T1000 (cell line): ENCODE measurements at places on chromosomes 11 and 22.

- no peak for DNase-seq
Observed at GRCh38 chr11:62428871-62429560, 10.2 kb downstream of the SCGB1A1 start.

DNA sequence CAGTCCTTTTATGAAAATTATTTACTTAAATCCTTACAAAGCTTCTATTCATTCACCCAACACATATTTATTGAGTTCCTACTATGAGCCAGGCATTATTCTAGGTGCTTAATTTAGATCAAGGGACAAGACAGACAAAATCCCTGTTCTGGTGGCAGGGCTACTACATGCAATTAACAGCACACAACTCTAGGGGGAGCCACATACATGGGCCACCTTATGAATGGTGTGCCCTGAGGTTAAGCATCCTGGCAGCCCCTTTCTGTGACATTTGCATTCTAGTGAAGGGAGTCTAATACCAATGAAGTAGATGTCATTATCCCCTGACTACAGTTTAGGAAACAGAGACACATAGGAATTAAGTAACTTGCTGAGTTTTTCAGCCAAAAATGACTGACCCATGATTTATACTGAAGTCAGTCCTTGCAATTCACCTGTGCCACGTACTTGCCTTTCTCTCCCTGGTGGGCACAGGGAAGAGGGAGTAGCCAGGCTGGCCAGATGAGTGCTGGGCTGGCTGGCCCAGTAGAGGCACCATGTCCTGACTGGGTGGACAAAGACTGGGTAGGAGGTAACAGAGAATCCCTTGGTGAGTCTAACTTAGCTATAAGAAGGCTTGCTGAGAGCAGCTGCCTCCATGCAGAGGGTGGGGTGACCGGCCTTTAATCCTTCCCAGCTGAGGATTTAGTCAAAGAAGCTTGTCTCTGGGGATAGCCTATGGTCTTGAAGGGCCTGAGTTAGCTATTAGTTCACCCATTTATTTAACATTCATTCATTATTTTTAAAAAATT is 52.0 kb upstream of the ELF5 start:
- no peak for DNase-seq

DNA sequence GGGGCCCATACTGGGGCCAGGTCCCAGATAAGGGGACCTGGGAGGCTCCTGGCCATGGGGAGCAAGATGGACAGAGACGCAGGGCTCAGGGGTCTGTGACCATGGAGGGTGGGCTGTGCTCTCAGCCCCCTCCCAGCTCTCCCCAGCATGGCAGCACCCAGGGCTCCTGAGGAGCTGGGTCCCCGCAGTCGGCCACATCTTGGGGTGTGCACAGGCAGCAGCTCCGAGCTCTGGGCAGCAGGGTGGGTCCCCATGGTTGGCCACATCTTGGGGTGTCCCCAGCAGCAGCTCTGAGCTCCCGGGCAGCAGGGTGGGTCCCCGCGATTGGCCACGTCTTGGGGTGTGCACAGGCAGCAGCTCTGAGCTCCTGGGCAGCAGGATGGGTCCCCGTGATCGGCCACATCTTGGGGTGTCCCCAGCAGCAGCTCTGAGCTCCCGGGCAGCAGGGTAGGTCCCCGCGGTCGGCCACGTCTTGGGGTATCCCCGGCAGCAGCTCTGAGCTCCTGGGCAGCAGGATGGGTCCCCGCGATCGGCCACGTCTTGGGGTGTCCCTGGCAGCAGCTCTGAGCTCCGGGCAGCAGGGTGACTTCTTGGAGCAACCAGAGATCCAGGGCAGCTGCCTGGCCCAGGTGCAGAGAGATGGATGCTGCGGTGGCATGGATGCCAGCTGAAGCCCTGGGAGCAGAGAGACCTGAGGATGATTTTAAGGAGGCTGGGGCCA is 18.3 kb upstream of the MUC5B start:
- DNase-seq = no peak

GRCh38 chr11:63564056-63564774 is 1.0 kb upstream of the PLAAT2 start:
- no peak for DNase-seq

GRCh38 chr22:36465232-36466021 is 16.0 kb downstream of the TXN2 start:
- DNase-seq = peak; percentile 74

- DNase-seq = no peak
Observed at GRCh38 chr11:73157101-73158010, 15.2 kb upstream of the FCHSD2 start.

DNA sequence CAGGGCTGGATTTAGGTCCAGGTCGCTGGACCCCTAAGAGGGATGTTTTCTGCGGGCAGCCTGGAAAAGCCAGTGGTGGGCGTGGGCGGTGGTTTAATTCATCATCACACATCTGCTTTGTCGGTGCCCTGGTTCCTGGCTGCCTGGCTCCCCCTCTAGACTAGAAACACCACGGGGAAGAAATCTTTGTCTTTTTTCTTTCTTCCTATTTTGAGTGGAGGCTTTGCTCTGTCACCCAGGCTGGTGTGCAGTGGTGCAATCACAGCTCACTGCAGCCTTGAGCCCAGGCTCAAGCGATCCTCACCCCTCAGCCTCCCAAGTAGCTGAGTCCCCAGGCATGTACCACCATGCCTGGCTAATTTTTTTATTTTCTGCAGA is 86.6 kb upstream of the LINC01488 start:
- no peak for DNase-seq

- no peak for DNase-seq
Observed at GRCh38 chr11:132343445-132344175, 973.2 kb downstream of the NTM start.

DNA sequence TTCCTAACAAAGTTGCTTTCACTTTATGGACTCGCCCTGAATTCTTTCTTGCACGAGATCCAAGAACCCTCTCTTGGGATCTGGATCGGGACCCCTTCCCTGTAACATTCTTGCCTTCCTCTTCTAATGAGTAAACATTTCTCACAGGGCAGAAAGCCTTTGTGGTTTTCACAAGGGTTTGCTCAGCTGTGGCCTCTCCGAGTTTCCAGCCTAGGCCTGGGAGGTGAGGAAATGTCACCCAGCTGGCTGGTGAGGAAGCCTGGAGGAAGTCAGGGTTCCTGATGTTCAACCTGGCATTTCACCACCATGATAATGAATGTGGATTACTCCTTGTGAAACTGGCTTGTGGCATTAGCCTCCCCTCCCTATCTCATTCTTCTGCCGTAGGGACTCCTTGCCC is 224.9 kb downstream of the DSCAML1 start:
- DNase-seq = no peak

- DNase-seq = no peak
Observed at GRCh38 chr11:61071913-61072312, 30.4 kb upstream of the CD5 start.

DNA sequence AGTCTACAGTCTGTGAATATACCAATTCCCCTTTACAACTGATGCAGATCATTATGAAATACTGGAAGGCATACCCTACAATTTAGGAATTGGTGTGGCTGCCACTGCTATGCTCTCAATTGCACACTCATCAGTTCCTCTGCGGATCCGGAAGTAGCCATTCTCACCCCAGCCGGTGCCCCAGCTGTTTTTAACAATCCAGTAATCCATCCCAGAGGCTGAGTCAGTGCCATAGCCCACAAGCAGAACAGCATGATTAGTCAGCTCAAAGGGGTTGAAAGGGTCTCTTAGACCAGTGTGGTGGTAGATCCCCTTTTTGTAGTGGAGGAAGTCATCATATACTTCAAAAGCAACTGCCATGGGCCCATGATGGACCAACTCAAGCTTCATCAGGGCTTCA is 43.6 kb downstream of the CTSC start:
- no peak for DNase-seq

DNA sequence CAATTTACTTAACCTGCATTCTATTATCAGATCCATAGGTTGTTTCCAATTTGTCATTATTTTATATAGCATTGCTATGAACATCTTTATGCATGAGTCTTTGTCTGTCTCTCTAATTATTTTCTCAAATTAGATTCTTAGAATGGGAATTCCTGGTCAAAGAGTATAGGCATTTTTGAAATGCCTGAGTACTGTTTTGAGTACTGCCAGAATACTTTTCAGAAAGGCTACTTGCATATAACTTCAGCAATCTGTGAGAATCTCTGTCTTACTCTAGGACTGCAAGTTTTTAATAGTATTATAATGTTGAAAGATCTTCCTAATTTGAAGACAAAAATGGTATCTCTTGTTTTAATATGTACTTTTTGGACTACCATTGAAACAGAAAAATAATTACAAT is 56.6 kb downstream of the KCNC1 start:
- DNase-seq = no peak

DNA sequence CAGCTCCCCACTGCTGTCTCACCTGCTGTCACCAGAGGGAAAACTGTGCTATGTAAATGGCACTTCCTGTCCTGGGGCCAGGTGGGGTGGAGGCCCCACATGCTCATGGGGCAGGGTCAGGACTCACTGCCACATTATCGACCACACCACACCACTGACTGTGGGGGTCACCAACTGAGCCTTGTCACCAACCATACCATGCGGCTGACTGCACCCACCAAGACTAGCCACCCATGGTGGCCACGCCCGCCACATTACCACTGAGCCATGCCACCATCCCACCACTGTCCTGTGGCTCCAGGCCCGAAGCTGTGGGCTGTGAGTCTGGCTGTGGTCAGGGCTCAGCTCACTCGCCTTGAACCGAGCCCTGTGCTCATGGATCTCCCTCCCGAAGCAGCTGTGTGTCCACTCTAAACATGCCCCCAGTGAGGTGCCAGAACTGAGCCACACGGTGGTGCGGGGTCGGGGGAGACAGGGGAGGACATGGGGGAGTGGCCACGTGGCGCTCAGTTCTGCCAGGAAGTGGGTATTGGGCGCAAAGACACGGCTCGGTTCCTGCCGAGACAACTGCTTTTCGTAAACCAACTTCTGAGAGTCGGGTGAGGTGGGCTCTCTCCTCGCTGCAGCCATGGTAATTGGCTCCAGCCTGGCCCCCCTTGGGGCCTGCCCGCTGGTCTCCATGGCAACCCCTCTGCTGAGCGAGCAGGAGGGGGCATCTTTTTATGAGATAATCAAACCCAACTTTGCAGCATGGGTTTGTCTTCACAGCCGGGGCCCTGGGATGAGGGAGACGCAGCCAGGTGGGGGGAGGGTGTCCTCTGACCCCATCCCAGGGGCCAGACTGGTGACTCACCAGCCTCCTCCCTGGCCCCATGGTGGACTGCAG is 23.2 kb downstream of the RTN4R start:
- no peak for DNase-seq

DNA sequence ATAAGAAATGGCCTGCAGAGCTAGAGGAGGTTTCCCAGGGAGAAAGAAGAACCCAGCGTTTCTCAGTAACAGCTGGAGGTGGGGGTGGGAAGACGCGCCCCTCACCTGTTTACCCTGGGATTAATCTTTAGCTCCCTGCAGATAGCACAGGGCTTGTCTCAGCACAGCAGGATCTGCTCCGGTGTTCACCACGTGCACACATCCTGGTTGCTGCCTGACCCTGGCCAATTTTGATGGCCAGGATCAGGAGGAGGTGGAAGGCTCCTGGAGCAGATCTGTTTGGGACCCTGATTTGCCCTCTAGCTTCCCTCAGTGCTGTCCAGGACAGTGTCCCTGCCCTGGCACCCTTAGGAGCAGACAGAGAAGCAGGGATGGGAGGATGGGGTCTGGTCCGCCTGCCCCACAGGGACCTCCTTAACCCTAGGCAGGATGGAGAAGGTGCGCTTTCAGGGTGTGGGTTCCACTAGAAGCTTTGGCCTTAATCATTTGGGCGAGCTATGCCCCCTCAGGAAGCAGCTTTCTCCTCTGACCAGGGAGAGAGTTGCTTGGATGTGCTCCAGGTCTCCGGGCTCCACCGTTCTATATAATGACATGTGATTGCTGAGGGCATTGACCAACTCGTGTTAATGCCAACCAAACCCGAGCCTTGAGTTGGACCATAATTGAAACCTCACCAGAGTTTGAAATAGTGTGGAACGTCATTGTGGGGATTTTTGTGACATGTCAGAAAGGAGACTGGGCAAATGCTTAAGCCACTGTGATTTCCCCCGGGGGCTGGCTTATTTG is 19.3 kb downstream of the UPB1 start:
- no peak for DNase-seq

DNA sequence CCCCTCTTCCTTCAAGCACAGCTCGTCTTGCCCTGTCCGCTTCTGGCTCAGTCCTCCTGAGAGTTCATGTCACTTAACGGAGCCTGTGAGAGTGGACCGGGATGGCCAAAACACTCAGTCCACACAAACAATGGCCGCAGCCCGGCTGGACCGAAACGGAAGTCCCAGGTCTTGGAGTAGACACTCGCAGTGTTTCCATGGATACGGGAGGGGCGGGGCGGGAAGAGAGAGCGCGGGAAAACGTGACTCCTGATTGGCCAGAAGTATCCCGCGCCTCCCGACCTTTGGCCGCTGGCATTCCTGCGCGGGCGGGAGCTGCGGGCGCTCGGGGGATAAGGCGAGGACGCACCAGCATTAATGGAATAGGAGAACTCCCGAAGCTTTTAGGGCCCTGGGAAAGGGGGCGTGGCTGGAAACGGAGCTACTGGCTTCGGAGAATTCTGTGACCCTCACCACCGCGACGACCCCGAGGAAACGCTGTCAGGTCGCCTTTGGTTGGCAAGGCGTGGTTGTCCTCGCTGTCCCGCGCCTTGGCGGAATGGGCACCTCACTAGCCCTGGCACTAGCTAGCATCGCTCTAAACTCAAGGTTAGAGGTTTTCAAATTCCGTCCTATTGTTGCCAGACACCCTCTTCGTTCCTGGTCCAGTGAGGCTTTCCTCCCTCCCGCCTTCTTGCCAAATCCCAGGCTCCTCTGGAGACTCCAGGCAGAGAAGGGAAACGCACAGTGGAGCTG is at the start of the genes NLRP14 and ZNF214:
TSS of gene NLRP14 (plus strand) at position 297 of the 735 bp plus-strand sequence. CDS start 18,108 bp downstream, outside the sequence.
TSS of gene ZNF214 (minus strand) at position 164 of the 735 bp plus-strand sequence. CDS start 17,511 bp downstream, outside the sequence.
- peak; percentile 80 for DNase-seq
